ENCODE measurements at places on chromosomes 7 and 10. TPM values are rescaled to one million over a fixed set of nuclear protein-coding genes. Genes with fewer than 3 reads are reported as not detected.
A peak's percentile ranks its signal among the peaks of the same experiment; 100 is the strongest.

- no peak for DNase-seq
Observed at GRCh38 chr10:69042417-69042816, 45.5 kb upstream of the SRGN start.

DNA sequence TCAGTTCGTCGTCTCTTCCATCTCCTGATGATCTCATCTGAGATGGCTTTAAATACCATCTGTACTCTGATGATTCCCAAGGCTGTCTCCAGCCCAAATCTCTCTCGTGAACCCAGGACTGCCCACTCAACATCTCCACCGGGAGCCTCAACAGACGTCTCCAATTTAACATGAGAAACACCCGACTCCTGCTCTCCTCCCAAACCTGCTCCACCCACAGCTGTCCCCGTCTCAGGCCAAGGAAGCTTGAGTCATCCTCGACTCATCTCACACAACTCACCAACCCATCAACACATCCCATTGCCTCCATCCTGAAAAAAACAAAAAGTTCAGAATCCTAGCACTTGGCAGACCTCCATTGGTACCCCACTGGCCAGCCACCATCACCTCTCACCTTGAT lies 29.7 kb upstream of the CALN1 start:
- DNase-seq: no peak

DNA sequence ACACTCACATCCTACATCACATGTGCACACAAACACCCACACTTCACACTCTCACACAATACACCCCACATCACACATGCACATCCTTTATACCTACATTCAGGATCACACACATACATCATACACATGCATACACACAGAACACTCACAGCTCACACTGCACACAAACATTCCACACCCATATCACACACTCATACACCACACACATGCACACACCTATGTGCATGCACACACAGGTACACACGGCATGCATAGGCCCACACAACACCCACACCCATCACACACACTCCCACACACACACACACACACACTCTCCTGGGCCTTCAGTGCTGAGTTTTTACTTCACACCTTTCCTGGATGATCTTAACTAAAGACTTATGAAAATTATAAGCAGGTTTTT lies 220.5 kb downstream of the DNAJB6 start:
- DNase-seq: no peak

FZD1 gene
- total RNA-seq: 2.1 TPM

DNA sequence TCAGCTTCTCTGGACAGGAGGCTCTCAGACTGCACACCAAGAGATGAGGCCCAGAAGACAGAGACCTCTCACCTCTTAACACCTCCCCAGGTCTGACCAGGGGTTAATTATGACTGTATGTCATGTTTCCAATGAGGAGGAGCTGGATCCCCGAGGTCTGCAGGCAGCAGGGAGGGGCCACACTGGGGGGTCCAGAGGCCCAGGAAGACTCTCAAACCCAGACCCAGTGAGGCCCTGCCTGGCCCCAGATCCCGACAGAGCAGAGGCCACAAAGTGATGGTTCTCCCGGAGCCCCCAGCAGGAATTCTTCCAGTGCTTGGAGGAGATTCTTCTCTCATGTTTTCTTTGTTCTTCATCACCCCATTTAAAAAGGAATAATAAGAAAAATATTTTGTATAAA lies 28.8 kb downstream of the PTPRN2 start:
- DNase-seq: no peak

- no peak for DNase-seq
Observed at GRCh38 chr10:131694781-131695495, 205.9 kb upstream of the PPP2R2D start.

HEPACAM2 gene
- total RNA-seq: not detected

GPR141 gene
- total RNA-seq: not detected

KLF14 gene
- 0.41 TPM for total RNA-seq

NUTM2D gene
- total RNA-seq: 0.87 TPM

DNA sequence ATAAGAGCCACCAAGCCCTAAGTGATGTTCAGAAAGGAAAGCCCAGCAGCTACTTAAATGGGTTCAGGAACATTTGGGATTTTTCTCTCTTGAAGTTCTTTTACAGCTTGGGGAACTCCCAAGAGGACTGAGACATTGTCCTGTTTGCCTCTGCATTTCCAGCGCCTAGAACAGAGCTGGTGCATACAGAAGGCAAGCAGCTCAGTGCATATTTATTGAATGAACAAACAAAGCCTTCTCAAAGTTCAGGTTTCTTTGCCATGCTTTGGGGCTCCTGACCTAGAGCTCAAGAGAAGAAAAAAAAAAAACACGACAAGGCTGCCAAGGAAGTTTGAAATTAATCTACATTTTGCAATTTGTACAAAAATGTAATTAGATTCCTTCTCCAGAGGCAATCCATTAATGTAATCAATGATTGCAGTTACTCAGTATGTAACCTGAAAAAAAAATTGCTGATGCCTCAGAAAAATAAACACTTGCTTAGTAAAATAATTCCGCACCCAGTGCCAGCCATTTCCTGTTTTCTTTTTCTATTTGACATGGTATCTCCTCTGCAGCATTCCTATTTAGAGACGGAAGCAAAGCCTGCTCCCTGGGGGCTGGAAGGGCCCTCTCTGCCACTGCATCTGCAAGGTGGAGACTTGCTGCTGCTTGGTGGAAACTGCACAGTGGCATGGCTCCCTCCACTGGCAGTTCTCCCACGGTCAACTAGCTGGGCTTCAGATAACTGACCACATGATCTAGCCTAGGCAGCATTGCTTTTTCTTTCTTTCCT lies 157.3 kb downstream of the TMEM178B start:
- no peak for DNase-seq

GRCh38 chr7:48180981-48181380 lies 9.7 kb downstream of the ABCA13 start:
- DNase-seq: no peak

- no peak for DNase-seq
Observed at GRCh38 chr7:158472596-158472995, 115.0 kb downstream of the PTPRN2 start.

- DNase-seq: no peak
Observed at GRCh38 chr10:34119456-34119855, 695.6 kb downstream of the PARD3 start.

DNA sequence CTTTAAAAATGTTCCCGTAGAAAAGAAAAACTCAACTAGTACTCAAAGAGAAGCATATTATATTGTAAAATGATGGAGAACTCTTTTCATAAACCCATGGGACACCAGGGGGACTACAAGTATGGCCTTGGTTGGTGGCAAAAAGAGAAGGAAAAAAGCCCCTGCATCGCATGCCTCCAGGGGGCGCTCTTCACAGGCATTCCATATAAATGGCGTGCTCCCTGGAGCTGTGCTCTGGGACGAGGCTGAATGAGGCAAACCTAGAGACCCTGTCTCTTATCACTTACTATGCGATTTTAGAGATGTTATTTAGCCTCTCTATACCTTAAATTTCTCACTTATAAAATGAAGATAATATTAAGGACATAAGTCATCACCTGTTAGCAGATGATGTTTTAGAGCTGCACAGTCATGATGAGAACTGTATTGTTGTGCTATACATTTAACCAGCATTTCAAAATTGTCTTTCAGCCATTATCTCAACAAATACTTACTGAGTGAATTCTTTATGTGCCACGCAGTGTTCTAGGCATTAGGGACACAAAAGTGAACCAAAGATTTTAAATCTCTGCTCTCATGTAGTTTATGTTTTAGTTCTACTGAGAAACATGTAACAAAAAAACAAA lies 105.8 kb downstream of the ARHGAP21 start:
- DNase-seq: peak; percentile 19

LRRC61 gene
- 1.9 TPM for total RNA-seq

DNA sequence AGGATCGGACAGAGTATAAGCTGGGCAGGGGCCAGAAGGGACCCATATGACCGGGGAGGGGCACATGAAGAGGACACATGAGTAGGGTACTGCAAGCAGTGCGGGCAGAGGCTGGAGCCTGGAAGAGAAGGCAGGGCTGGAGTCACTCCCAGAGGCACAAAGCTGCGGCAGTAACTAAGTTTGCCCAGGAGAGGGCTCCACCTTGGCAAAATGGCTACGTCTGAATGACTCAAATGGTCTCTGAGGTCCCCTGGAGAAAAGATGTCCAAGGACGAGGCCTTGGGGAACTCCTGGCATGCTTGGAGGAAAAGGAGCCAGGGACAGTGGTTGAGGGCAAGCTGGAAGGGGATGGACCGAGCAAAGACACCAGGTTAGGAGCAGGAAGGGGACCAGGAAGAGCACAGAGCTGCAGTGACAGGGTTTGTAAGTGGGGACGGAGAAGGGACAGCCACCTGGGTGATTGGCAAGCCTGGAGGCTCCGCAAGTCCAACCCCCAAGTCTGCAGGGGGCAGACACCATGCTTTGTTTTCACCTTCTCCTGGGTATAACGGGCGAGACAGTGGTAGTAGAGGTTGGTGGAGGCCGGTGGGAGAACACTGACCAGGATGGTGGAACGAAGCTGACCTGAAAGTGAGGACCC lies 43.1 kb upstream of the LBX1 start:
- peak; percentile 48 for DNase-seq

- DNase-seq: no peak
Observed at GRCh38 chr10:93844979-93845626, 48.7 kb upstream of the SLC35G1 start.

DNA sequence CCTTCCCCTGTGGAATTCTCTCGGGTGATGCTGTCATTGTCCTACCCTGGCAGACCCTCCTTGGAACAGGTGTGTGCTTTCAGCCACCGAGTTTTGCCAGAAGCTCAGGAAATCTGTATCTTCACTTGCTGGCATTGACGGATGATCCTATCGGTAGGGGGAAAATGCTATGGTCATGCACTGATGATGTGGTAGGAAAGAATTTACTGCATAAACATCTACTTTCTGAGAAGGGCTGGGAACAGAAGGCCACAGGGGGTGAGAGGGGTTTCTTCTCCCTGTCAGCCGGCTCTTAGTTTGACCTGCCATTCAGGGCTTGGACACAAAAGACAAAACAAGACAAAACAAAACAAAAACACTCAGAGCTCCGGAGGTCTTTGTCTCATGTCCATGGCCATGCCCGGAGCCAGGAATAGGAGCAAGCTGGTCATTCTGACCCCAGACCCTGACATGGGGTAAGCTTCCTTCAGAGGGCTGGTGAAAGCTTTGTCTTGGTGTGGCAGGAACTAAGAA lies 43.6 kb upstream of the CARD11 start:
- DNase-seq: no peak

GRCh38 chr10:46220872-46221538 lies 65.8 kb upstream of the ANTXRL start:
- DNase-seq: no peak

MYL7 gene
- total RNA-seq: not detected

GRCh38 chr7:77887567-77887966 lies 89.0 kb downstream of the PHTF2 start:
- DNase-seq: no peak

DNA sequence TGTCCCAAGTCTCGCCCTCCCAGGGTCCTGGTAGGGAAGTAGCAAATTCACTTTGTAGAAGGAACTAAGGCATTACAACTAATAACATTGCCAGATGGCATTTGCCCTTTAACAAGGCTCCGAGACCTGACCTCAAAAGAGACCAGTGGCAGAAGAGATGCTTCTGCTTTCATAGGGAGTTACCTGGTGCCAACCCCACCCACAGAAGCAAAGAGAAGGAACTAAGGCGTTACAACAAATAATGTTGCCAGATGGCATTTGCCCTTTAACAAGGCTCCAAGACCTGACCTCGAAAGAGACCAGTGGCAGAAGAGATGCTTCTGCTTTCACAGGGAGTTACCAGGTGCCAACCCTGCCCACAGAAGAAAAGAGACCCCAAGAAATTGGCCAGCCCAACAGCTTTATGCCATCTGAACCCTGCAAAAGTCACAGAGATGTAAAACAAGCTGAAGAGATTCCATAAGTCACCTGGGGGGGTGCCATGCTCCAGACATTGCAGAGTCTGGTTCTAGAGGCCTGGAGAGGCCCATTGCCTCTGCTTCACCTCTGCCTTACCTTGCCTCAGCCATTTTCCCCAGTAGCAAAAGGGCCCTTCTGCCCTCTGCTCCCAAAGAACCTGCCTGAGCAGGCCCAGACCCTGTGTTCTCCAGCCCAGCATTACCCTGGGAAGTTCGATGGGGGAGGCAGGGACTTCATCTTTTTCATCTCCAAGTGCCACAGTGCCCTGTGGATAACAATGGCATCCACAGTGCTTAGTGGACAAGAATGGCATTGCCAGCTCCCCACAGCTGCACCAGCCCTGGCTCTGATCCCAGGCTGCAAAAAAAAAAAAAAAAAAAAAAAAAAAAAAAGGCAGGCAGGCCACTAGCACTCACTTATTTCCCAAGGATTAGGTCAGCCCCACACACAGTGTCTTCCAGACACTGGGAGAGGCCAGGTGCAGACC lies 179.5 kb upstream of the PLXNA4 start:
- DNase-seq: no peak

- DNase-seq: no peak
Observed at GRCh38 chr7:95901006-95901405, 128.7 kb downstream of the DYNC1I1 start.

FRMPD2 gene
- not detected for total RNA-seq

- no peak for DNase-seq
Observed at GRCh38 chr7:109964780-109965179, 1126.1 kb upstream of the LRRN3 start.

DNA sequence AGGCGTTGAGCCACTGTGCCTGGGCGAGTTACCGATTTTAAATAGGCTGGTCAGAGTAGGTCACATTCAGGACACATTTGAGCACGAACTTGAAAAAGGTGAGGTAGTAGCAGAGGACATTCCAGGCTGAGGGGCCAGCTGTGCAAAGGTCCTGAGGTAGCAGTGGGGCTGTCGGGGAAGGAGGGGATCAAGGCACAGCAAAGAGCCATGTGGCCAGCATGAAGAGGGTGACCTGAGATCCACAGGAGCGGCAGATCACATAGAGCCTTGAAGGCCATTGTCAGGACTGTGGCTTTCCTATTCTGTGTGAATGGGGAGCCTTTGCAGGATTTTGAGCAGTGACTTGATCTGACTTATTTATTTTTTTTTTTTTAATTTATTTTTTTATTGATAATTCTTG lies 6.5 kb downstream of the ZAN start:
- DNase-seq: no peak

CYP3A7 gene
- not detected for total RNA-seq

DNA sequence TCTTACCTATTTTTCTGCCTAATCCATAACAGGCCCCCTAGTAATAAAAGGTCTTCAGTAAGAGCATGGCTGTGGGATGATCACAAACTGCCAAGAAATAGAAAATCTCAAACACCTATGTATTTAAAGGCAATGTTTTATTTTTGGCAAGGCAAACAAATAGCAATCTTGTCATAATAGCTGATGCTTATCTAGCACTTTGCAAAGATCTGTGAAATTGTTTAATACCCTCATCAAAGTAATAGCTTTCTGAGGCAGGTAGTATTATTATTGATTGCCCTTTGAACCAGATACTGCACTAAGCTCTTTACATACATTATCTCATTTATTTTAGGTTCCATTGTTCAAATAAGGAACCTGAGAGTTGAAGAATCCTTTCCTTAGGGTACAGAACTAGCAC lies 1.6 kb upstream of the CADPS2 start:
- DNase-seq: no peak

- no peak for DNase-seq
Observed at GRCh38 chr7:111527545-111527944, 34.7 kb downstream of the IMMP2L start.

CAMK1D gene
- total RNA-seq: 2.2 TPM
